T-helper 17 cell (primary cell): ENCODE measurements at places on chromosomes 7 and 10.

- peaks cover 13% of the 10 kb centered on the region for H3K27me3 ChIP-seq
- DNase-seq, result no peak
- no peaks in the 10 kb centered on the region for H3K4me1 ChIP-seq
- H3K36me3 ChIP-seq, result no peaks in the 10 kb centered on the region
- no peak overlapping the region for H3K27ac ChIP-seq
These were observed 156.0 kb downstream of the GLI3 start for GRCh38 chr7:42080841-42081586.

- peaks cover 2% of the 10 kb centered on the region for H3K4me1 ChIP-seq
- no peak overlapping the region for H3K27ac ChIP-seq
- H3K4me3 ChIP-seq, result no peak overlapping the region
- no peaks in the 10 kb centered on the region for H3K36me3 ChIP-seq
- no peak for DNase-seq
These were observed 87.0 kb downstream of the PTPRN2 start for GRCh38 chr7:158500651-158501052.

GRCh38 chr7:51918581-51918980, 602.0 kb upstream of the COBL start:
- no peak for DNase-seq
- no peaks in the 10 kb centered on the region for H3K4me1 ChIP-seq
- no peaks in the 10 kb centered on the region for H3K36me3 ChIP-seq
- no peaks in the 10 kb centered on the region for H3K27me3 ChIP-seq
- H3K4me3 ChIP-seq, result no peak overlapping the region
- H3K27ac ChIP-seq, result no peak overlapping the region

DNA sequence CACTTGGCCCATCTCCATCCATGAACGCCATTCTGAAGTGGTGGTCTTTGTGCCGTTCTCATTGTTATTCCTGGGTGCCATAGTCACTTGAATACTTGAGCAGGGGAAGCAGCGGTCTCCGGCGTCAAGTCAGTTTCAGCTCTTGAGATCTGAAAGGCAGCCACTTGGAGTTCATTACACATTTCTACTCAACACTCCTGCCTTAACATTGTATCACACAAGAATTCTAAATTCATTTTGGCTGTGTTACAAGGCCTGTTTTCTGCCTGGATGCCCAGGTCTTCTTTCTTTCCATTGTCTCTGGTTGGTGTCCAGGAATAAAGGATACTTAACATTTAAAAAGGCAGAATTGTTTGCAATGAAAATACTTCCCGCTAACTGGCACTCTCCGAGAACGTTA, 69.0 kb upstream of the RAB11FIP2 start:
- H3K27me3 ChIP-seq, result peaks cover 13% of the 10 kb centered on the region
- no peaks in the 10 kb centered on the region for H3K36me3 ChIP-seq
- H3K27ac ChIP-seq, result no peak overlapping the region
- H3K4me3 ChIP-seq, result no peak overlapping the region

- peak; percentile 39 for DNase-seq
- peaks cover 3% of the 10 kb centered on the region for H3K4me1 ChIP-seq
- no peak within 1 kb of the TSS for H3K27ac ChIP-seq
- peaks cover 2% of the 10 kb centered on the region for H3K36me3 ChIP-seq
- H3K27me3 ChIP-seq, result peaks cover 13% of the 10 kb centered on the region
- peak within 1 kb of the TSS; percentile 47 for H3K4me3 ChIP-seq
These were observed at the start of gene PON1 for GRCh38 chr7:95324431-95324830. Gene PON1, minus strand, starts transcription at chr7:95324532. Its CDS starts 57 bp downstream, at chr7:95324475.

- no peaks in the 10 kb centered on the region for H3K27me3 ChIP-seq
- H3K27ac ChIP-seq, result no peak overlapping the region
- H3K4me3 ChIP-seq, result no peak overlapping the region
- no peaks in the 10 kb centered on the region for H3K36me3 ChIP-seq
- DNase-seq, result no peak
- no peaks in the 10 kb centered on the region for H3K4me1 ChIP-seq
These were observed 119.7 kb upstream of the SLC25A13 start for GRCh38 chr7:96441436-96442084.

DNA sequence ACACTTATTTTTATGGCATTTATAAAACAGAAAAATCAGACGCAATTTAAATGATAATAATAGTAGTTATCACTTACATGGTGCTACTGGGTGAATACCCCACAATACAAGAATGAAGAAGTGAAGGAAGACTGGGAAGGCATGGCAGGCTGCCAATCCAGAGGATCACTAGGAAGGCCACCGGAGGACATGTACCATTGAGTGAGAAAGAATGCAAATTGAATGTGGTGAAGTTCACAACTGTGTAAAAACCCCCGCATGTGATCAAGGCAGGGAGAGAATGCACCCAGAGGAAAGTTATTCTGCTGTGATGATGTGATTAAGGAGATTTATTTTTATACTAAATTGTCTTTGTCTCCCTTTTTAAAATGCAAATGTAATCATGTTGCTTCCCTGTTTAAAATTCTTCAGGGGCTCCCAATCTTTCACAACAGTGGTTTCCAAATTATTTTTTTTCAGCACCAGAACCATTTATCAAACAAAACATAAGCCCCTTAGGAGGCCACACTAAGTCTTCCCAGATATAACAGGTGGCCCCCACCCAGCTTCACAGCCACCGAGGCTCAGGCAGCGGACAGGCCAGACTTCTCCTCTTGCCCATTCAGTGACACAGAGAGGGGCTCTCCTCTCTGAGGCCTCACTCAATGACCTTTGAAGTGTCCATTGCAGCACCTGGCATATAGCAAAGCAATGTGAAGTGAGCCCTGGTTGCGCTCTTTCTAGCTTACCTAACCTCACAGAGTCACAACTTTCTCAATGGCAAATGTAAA, 59.6 kb downstream of the FRMPD2 start:
- peaks cover 34% of the 10 kb centered on the region for H3K27me3 ChIP-seq
- H3K4me3 ChIP-seq, result no peak overlapping the region
- H3K36me3 ChIP-seq, result no peaks in the 10 kb centered on the region

DNA sequence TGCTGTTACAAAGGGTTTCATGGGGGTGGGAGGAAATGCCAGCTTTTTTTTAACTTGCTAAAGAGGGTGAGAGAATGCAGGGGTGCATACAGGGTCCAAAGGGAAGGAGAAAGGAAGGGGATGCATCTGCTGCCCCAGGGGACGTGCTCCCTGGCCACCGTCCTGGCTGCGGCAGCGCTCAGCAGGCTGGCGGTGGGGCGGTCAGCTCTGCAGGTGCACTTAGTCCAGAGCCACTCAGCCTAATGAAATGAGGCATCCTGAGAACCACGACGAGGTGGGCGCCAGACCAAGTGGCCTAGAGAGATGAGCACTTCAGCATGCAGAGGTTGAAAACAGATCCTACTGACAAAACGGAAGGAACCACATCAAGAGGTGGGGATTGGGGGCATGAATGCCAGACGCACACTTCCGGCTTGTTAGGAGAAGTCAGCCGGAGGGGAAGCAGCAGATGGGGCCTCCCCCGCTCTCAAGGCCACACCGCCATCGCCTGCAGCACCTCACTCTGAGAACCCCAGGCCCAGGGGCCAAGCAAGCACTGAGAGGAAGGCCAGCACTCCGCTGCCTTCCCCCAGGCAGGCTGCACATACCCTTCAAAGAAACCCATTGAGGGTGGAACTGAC, 94.5 kb downstream of the MAD1L1 start:
- H3K4me3 ChIP-seq, result peak overlapping the region; percentile 52
- no peaks in the 10 kb centered on the region for H3K36me3 ChIP-seq
- no peaks in the 10 kb centered on the region for H3K27me3 ChIP-seq
- DNase-seq, result no peak

DNA sequence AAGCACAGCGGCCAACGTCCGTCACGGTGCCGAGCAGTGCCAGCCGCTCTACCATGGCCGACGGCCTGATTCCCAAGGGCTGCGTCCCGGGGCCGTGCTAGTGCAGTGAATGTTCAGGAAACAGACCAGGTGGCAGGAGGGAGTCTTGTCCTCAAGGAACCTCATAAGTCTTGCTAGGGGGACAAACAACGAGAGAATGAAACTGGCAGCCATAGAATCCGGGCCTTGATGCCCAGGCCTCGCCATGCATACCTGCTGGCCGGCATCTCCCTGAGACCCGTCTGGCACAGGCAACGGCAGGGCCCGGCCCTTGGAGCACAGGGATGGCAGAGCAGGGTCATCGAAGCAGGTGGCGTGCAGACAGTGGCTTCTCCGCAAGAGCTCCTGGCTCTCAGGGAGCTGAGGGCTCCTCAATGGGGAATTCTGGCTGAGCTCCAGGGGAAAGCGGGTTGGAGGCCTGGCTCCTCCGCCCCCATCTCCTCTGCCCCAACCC, 58.8 kb downstream of the DIP2C start:
- no peak overlapping the region for H3K27ac ChIP-seq
- peaks cover 39% of the 10 kb centered on the region for H3K27me3 ChIP-seq
- peaks cover 9% of the 10 kb centered on the region for H3K4me1 ChIP-seq

GRCh38 chr10:48289501-48290238, 15.2 kb upstream of the FRMPD2 start:
- peaks cover 38% of the 10 kb centered on the region for H3K27me3 ChIP-seq
- peaks cover 5% of the 10 kb centered on the region for H3K36me3 ChIP-seq
- H3K27ac ChIP-seq, result no peak overlapping the region
- H3K4me3 ChIP-seq, result no peak overlapping the region
- DNase-seq, result peak; percentile 13
- H3K4me1 ChIP-seq, result peaks cover 11% of the 10 kb centered on the region

DNA sequence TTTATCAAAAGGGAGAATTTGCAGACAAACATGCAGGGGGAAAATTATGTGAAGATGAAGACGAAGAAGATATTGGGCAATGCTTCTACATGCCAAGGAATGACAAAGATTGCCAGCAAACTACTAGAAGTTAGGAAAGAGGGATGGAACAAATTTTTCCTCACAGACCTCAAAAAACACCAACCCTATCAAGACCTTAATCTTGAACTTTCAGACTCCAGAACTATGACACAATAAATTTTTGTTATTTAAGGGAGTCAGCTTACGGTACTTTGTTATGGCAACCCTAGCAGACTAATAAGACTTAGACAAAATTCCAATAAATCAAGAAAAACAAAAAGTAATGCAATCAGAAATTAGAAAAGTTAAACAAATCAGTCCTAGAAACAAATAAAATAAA, 280.0 kb upstream of the GNAI1 start:
- no peak overlapping the region for H3K4me3 ChIP-seq
- H3K27ac ChIP-seq, result no peak overlapping the region
- no peaks in the 10 kb centered on the region for H3K36me3 ChIP-seq
- H3K27me3 ChIP-seq, result no peaks in the 10 kb centered on the region

- no peaks in the 10 kb centered on the region for H3K4me1 ChIP-seq
- DNase-seq, result no peak
- peaks cover 9% of the 10 kb centered on the region for H3K36me3 ChIP-seq
- H3K27me3 ChIP-seq, result no peaks in the 10 kb centered on the region
- H3K4me3 ChIP-seq, result no peak overlapping the region
These were observed 68.6 kb downstream of the SRI start for GRCh38 chr7:88151119-88151790.

GRCh38 chr7:117217106-117218035, 105.5 kb downstream of the WNT2 start:
- DNase-seq, result no peak
- no peak overlapping the region for H3K4me3 ChIP-seq
- H3K36me3 ChIP-seq, result no peaks in the 10 kb centered on the region

GRCh38 chr7:77674878-77675277, 21.4 kb upstream of the RSBN1L start:
- no peaks in the 10 kb centered on the region for H3K27me3 ChIP-seq
- no peak overlapping the region for H3K27ac ChIP-seq
- peaks cover 2% of the 10 kb centered on the region for H3K4me1 ChIP-seq
- no peaks in the 10 kb centered on the region for H3K36me3 ChIP-seq
- no peak for DNase-seq

DNA sequence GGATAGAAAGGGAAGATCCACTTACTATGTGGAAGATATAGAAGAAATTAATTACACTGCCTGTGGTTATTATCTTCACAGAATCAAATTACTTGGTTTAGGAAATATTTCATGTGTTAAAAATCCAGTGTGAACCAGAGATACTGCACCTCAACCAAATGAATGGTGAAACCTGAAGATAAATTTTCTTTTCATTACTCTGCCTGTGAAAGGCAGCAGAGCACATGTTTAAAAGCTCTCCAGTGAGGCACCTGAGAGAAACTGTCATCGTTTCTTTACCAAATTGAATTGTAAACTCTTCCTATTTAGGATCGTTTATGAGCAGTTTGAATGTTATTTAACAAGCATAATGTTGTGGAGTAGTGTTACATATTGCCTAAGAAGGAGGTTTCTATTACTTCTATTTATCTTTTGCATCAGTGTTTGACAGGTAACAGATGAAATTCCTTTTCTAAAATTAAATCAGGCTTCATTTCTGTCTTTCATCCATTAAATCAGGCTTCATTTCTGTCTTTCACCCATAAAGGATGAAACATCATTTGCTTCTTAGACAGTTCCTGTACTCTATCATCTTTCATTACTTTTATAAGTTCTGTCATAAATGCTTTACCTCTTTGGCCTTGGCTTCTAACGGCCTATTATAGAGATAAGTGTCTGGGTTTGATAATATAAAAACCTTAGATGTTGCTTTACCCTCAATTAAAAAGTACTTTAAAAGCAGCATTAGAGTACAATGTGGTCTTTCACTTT, 266.6 kb downstream of the NXPH1 start:
- H3K27me3 ChIP-seq, result no peaks in the 10 kb centered on the region
- no peaks in the 10 kb centered on the region for H3K36me3 ChIP-seq
- H3K27ac ChIP-seq, result no peak overlapping the region

GRCh38 chr10:44327461-44327860, 57.4 kb downstream of the CXCL12 start:
- DNase-seq, result no peak
- H3K27me3 ChIP-seq, result peaks cover 46% of the 10 kb centered on the region
- no peak overlapping the region for H3K4me3 ChIP-seq
- H3K4me1 ChIP-seq, result no peaks in the 10 kb centered on the region
- H3K36me3 ChIP-seq, result no peaks in the 10 kb centered on the region
